Hematopoietic multipotent progenitor cell (in vitro differentiated cells): ENCODE measurements at places on chromosomes 7 and 10.

GRCh38 chr7:112341464-112341863 lies 108.8 kb upstream of the IFRD1 start:
- DNase-seq, result no peak

- no peak for DNase-seq
Observed at GRCh38 chr10:17606547-17607040, 10.6 kb downstream of the HACD1 start.

- DNase-seq, result no peak
Observed at GRCh38 chr7:86209036-86209435, 434.7 kb upstream of the GRM3 start.

- no peak for DNase-seq
Observed at GRCh38 chr7:138926241-138926612, 55.0 kb downstream of the KIAA1549 start.

DNA sequence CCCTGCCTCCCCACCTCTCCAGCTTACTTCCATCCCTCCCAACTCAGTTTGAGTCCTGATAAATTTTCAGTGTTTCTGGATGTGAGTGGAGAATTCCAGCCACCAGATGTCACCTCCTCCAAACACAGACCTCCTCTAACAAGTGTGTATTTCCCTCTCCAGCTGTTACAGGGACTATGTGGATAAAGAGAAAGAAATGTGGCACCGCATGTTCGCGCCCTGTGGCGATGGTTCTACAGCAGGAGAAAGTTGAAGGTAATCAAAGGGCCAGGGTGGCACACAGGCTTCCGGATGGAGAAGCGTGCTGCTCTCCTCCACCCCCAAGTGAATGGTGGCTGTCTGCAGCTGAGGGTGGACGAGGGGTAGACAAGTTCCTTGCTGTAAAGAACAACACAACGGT lies 14.7 kb downstream of the FKBP6 start:
- DNase-seq, result no peak

DNA sequence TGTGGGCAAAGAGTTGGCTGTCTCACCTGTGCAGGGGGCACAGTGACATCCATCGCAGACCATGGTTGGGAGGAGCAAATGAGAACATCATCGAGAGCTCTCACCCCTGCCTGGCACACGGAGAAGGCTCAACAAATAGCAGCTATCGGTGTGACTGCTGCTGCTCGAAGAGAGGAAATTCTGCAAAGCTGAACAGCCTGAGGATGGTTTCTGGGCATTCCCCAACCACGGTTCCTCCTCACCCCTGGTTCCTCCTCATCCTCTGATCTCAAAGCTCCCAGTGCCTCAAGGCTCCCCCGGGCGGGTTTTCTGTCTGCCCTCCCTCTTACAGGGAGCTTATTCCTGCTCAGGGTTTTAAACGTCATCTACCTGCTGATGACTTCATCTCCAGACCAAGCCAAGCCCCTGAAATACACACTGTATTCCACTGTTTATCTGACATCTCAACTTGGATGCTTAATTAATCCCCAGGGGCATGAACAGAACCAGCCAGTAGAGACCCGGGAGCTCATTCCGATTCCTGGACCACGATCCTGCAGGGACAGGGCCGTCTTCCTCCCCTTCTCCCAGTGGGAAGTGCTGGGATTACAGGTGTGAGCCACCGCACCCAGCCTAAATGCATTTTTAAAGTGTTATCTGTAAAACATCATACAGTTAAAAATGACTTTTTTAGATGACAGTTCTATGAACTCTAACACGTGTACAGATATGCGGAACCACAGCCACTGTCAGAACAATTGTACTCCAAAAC lies 19.5 kb upstream of the NOM1 start:
- no peak for DNase-seq

GRCh38 chr10:79285315-79286197 lies 61.7 kb upstream of the PPIF start:
- DNase-seq, result no peak

- DNase-seq, result no peak
Observed at GRCh38 chr10:123854498-123854897, 37.1 kb downstream of the CPXM2 start.

DNA sequence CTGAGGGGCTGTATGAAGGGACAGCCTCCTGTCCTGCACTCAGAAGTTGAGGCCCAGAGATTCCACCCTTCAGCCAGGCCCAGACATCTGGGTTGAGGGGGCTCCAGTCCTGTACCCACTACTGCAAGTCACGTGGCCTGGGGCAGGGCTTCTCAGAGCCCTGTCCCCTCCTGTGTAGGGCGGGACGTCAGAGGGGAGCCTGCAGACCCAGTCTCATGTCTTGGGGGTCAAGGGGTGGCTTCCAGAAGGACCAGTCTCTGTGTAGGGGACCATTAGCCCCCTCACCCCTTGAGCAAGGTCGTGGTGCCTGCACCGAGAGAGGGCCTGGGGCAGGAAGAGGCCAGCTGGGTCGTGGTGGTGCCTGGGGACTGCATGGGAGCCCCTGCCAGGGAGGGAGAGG lies 593 bp upstream of the PILRA start:
- DNase-seq, result no peak

DNA sequence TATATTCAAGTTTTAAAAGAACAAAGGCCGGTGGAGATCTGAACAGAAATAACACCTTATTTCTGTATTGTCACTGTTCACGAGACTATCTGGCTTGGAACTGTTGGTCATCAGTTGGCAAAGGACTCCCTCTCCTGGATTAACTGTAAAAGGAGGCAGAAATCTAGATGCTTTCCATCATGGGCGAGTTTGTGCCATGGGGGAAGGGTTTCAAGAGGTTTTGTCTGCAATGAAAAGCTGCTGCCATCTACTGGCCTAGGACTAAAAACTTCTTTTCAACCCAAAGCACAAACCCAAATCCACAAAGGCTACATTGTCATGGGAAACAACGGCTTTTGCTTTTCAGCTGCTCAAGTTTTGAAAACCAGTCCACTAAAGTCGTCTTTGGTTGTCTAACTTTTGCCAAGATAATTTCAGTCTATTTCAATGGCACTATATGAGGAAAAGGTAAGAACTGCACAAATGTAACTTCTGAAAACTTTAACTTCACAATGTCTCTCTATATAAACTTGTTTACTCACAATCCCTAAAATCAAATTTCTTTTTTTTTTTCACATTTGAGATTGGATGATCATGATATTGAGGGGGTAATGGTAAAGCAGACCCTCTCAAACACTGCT lies 196.8 kb downstream of the SKAP2 start:
- peak; percentile 19 for DNase-seq

DNA sequence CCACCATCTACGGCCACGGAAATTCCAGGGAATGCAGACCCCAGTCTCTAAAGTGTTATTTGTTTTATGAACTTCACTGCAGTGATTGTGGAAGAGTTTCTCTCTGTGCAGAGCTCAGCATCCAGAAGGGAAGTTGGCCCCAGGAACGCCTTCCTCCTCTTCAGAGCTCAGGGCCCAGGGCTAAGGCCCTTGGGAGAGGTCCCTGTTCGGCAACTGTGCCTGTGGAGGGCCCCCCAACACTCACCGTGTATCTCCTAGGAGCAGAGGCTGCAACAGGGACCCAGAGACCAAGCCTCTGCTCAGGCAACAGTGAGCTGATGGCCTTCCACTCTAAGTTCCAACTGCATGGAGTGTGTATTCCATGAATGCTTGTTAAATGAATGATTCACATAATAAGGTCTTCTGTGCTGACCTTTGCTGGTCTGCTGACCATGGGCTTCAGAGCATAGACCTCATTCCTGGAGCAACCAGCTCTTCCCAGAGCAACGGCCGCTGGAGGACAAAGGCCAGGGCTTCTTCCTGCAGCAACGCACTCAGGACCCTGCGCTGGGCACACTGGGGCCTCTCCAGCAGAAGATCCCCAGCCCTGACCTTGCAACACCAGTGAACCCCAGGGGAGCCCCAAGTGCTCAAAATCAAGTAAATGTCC lies 7.7 kb downstream of the DIP2C start:
- DNase-seq, result no peak

DNA sequence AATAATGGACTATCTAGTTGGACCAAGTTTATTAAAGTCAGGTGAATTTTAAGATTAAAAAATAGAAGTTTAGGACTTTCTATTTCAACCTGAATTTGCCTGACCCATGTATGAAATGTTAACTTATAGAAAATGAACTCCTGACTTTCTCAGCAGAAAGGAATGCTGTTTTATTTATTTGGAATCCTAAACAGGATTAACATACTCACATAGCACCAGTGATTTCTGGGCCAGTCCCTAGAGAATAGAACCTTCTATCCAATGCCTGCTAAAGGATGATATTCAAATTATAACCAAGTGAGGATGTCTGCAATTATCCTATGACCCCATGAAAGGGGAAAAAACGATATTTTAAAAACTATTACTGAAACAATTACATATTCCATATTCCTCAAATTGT lies 148.8 kb downstream of the CHRM2 start:
- no peak for DNase-seq

- peak; percentile 95 for DNase-seq
Observed at GRCh38 chr10:25015828-25016375, at the start of gene ENKUR. ENKUR (minus strand) TSS chr10:25016158; CDS start chr10:25015936, 222 bp downstream.

- DNase-seq, result no peak
Observed at GRCh38 chr7:19312416-19312815, 167.2 kb upstream of the FERD3L start.

GRCh38 chr7:27911920-27912319 lies 172.0 kb downstream of the TAX1BP1 start:
- no peak for DNase-seq

- no peak for DNase-seq
Observed at GRCh38 chr7:151063212-151063561, 3.8 kb downstream of the SLC4A2 start.

- no peak for DNase-seq
Observed at GRCh38 chr7:360454-361100, 70.6 kb downstream of the FOXL3 start.

GRCh38 chr10:74433595-74433956 lies 282.6 kb downstream of the ADK start:
- no peak for DNase-seq
